ENCODE measurements at places on chromosomes 7 and 10. TPM values are rescaled to one million over a fixed set of nuclear protein-coding genes. Genes with fewer than 3 reads are reported as not detected.

DNA sequence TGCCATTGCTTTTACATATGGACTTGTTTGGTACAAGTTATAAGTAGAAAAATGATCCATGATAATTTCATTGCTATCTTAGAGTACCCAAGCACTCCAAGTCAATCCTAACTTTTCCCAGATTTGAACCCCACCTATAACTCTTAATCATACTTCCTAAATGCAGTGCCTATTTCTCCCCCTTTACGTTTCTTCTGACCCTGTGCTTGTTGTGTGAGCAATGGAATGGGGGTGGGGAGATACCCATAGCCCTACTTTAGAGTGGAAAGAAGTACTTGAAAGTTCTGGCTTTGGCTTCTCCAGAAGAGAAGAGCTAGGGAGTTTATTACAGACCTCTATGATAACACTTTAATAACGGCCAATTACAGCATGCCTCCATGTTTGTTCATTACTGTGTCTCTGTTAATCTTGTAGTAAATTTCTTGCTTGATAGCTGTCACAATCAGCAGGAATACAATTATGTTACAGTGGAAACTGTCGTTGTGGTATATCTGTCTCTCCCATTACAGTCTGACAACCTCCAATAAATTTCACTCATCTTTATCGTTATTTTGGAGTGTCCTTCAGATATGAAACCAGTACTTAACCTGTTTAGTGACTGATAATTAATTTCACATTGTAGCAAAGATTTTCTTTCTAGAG is 34.0 kb downstream of the CNPY1 start:
- no peak for DNase-seq

GRCh38 chr10:61792921-61793320 is 108.6 kb upstream of the ARID5B start:
- no peak for DNase-seq

- no peak for DNase-seq
These were observed 126.9 kb upstream of the EFCAB10 start for GRCh38 chr7:105707967-105708762.

GRCh38 chr10:11823122-11823988 is at the start of gene PROSER2:
Gene PROSER2 (plus strand): TSS chr10:11823356. CDS start chr10:11852078, 28,722 bp downstream.
- peak; percentile 61 for DNase-seq

- DNase-seq = no peak
These were observed 209.1 kb downstream of the CREB5 start for GRCh38 chr7:28621369-28621841.

TSPAN13 gene
- total RNA-seq = 8.5 TPM

AFAP1L2 gene
- 16.3 TPM for total RNA-seq

SFTPA2 gene
- total RNA-seq = not detected

HPSE2 gene
- total RNA-seq = 6.3 TPM

All from aorta (tissue), 5 donors.